Stimulated activated CD4-positive, alpha-beta T cell treated with anti-CD3 and anti-CD28 coated beads, Interleukin-15, amount 100 ng/mL, for 24 hours (primary cell): ENCODE measurements at places on chromosomes 11 and 22.
A peak's percentile ranks its signal among the peaks of the same experiment; 100 is the strongest.

DNA sequence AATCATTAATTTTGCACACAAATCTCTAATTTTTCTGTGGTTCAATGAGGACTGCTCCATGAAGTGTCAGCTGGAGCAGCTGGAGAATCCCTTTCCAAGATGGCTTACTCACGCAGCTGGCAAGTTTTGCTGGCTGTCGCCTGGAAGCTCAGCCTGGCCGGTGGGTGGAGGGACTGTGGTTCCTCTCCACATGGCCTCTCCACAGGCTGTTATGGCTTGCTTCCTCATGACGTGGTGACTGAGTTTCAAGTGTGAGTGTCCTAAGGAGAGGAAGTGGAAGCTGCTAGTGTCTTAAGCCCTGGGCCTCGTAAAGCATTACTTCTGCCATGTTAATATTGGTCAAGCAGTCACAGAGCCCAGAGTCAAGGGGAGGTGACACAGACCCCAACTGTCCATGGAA lies 14.0 kb upstream of the NRIP3 start:
- no peak for DNase-seq

DNA sequence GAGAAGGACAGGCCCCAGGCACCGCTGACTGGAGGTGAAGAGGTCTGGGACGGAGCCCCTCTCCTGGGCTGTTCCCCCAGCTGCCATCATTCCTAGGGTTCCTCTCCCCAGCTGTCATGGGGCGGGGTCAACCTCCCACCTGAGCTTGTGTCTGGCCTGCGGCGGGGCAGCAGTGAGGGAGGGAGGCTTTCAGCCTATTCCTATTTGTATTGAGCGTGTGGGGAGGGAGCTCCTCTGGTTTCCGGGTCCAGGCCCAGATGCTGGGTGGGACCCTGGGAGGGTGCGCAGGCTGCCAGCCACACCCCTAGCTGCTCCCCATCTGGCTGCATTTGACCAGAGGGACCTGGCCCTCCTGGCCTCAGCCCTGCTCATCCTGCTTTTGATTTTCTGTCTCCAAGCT lies 13.7 kb downstream of the TSPAN4 start:
- DNase-seq, result no peak

DNA sequence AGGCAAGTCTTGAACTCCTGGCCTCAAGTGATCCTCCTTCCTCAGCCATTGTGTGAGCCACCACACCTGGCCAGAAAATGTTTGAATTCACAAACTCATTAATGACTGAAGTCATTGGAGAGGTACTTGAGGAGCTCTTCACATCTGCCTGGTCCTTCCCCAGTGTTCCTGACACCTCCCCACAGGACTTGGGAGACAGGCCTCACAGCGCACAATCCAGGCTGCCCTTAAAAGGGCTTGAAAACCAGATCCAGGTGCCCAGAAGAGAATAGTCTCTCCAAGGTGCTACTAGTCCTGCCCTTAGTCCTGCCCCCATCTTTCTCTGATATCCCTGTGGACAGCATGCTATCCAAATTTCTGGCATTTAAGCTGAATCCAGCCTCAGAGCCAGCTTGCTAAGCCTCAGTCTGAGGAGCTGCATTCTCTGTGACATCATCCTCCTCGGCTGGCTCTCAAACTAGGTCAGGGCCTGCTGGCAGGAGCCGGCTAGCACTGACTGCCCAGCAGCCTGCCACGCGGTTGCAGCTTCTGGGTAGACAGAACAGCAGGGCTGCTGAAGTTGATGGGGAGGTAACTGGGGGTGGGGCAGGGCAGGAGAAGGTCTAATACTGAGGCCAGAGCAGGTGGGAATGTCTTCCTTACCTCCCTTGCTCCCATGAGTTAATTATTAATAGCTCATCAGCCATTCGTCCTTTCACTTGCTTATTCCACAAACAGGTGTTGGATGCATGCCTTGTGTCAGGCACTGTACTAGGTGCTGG lies 35.3 kb upstream of the NECTIN1 start:
- DNase-seq, result no peak

DNA sequence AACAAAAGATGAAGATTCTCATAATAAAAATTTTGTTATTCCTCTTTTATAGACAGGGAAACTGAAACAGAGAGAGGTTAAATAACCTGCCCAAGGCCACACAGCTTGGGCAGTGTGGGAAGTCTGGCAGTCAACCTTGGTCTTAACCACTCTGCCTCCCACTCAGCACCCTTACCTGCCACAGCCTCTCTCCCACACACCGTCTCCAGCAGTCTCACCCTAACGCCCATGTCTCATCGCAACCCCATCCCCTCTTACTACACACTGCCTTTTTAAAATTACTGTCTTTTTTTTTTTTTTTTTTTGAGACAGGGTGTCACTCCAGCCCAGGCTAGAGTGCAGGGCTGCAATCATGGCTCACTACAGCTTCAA lies 25.0 kb downstream of the ARRB1 start:
- peak; percentile 50 for DNase-seq

DNA sequence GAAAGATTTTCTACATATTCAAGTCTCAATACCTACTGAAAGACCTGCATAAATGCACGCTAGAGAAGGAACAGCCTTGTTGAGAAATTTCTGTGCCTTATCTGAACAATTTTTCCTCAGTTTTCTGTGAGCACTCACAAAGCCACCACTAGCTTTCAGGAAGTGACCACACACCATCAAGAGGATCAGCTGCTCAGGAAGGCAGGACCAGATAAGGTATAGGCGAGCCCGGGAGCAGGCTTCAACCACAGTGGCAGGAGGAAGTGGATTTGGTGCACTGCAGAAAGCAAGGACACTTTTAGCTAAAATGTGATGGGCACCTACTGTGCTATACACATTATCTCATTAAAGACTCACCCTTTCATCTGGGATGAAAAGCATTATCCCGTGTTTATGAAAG lies 220.8 kb downstream of the RAB38 start:
- no peak for DNase-seq

DNA sequence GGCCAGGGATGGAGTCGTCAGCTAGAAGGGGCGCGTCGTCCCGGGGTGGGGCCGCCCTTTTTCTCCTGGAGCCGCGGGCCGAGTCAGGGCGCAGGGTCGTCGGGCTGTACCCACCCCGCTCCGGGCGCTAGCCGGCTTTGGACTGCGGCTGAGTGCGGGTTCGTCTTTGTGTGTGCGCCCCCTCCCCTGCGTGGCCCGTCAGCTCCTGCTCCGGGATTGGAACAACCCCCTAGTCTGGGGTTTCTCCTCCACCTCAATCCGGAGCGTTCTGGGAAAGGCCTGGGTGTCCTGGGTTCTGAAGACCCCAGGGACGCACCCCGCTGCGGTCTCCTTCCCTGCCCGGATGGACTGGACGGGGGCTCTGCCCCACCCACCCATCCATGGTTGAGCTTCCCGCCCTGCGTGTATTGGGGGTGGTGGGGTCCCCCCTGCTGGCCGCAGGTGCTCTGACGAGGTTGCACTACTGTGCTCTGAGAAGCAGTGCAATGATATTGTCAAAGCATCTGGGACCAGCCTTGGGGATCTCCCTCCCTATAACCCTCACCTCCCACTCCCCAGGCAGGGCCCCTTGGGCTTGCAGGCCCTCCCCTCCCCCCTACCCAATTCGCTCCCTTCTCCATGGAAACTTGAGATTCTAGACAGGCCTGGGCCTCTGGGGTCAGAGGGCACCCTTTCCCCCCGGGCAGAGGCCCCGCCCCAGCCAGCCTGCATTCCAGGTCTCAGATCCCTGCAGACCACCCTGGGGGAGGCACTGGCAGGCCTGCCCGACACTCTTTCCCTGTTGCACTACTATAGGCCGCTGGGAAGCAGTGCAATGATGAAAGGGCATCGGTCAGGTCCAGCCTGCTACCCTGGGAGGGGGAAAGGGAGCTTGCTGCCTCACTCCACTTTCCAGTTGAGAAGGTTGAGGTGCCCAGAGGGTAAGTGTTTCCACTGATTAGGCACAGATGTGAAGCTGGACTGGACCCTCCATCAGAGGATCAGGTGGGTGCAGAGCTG lies 10.7 kb downstream of the SDF2L1 start:
- DNase-seq, result no peak

- DNase-seq, result no peak
Observed at GRCh38 chr22:43411869-43412807, at the start of gene MPPED1. Gene MPPED1, plus strand, starts transcription at chr22:43412014. Its CDS starts 12,972 bp downstream, at chr22:43424986.

DNA sequence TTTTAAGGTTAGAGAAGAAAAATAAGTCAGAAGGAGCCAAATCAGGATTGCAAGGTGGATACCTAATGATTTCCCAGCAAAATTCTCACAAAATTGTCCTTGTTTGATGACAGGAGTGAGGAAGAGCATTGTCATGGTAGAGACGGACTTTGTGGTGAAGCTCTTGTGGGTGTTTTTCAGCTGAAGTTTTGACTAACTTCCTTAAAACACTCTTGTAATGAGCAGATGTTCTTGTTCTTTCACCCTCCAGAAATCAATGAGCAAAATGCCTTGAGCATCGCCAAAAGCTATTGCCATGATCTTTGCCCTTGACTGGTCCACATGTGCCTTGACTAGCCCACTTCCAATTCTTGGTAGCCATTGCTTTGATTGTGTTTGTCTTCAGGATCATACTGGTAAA lies 20.0 kb downstream of the CALCB start:
- DNase-seq, result no peak

DNA sequence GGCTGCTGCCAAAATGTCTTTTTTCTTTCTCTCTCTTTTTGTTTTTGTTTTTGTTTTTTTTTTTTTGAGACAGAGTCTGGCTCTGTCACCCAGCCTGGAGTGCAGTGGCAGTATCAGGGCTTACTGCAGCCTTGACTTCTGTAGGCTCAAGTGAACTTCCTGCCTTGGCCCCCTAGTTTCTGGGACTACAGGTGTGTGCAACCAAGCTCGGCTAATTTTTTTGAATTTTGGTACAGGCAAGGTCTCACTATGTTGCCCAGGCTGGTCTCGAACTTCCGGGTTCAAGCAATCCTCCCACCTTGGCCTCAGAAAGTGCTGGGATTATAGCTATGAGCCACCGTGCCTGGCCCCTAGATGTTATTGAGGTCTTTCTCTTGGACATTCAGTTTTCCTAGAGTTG lies 2.2 kb upstream of the DDX10 start:
- DNase-seq, result no peak

GRCh38 chr22:19214078-19214473 lies 35.5 kb upstream of the SLC25A1 start:
- no peak for DNase-seq

DNA sequence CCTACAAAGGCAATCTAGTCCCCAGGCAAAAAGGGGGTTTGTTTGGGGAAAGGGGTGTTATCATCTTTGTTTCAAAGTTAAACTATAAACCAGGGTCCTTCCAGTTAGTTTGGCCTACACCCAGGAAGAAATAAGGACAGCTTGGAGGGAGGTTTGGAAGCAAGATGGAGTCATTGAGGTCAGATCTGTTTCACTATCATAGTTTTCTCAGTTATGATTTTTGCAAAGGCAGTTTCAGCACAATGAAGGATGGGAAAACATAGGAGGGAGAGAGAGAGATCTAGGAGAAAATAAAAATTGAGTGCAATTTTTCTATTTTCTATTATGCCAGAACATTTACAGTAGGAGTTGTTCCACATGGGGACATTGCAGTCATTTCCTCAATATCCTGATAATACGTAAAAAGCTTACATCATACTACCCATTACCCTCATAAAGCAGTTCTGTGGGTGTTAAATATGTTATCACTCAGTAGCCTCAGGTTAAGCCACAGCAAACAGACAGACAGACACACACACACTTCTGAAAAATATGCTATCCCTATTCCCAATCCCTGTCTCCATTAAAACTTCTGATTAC lies 401.3 kb upstream of the FAT3 start:
- no peak for DNase-seq

GRCh38 chr11:65945430-65945911 lies at the start of gene TSGA10IP:
Gene TSGA10IP, plus strand, starts transcription at chr11:65945480. Its CDS starts 196 bp downstream, at chr11:65945676.
- no peak for DNase-seq

DNA sequence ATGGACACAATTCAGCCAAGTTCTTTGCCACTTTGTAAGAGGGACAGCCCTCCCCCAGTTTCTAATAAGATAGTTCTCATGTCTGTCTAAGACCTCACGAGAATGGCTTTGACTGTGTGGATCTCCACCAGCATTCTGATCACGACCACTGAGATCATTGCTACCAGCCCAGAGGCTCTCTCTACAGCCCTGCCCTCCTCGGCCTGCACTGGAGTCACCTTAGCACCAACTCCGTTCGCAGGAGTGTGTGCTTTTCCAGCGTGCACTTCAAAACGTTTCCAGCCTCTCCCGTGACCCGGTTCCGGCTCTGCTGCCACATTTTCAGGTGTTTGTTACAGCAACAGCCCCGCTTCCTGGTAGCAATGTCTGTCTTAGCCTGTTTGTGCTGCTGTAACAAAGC lies 26.2 kb downstream of the TSPAN32 start:
- DNase-seq, result no peak

DNA sequence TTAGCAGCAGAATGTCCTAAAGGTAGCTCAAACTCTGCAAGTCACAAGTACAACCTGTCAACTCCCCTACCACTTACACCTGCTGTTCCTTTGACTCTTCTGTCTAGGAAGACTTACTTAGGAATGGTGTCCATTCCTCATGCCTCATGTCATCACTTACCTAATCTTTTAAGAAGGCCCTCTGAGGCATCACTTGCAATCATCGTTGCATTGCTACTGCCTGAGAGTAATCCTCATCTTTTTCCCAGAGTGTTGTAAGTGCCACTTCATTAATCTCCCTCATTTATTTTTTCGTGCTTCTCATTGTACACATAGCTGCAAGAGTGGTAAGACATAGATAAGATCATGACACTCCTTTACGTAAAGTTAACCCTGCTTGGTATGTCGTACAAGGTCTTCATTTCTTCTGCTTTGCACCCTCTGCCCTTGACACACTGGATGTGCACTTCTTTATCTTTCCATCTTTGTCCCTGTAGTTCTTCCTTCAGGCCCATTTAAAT lies 54.6 kb downstream of the SFI1 start:
- no peak for DNase-seq

GRCh38 chr22:33129621-33130020 lies 71.4 kb upstream of the SYN3 start:
- DNase-seq, result no peak
